Naive thymus-derived CD4-positive, alpha-beta T cell (primary cell): ENCODE measurements at places on chromosomes 6 and 20. TPM values are rescaled to one million over a fixed set of nuclear protein-coding genes. Genes with fewer than 3 reads are reported as not detected.

LRRN4 gene
- not detected for total RNA-seq

SYCP2L gene
- not detected for total RNA-seq

SLA2 gene
- 28.3 TPM for total RNA-seq

EYS gene
- not detected for total RNA-seq

DNA sequence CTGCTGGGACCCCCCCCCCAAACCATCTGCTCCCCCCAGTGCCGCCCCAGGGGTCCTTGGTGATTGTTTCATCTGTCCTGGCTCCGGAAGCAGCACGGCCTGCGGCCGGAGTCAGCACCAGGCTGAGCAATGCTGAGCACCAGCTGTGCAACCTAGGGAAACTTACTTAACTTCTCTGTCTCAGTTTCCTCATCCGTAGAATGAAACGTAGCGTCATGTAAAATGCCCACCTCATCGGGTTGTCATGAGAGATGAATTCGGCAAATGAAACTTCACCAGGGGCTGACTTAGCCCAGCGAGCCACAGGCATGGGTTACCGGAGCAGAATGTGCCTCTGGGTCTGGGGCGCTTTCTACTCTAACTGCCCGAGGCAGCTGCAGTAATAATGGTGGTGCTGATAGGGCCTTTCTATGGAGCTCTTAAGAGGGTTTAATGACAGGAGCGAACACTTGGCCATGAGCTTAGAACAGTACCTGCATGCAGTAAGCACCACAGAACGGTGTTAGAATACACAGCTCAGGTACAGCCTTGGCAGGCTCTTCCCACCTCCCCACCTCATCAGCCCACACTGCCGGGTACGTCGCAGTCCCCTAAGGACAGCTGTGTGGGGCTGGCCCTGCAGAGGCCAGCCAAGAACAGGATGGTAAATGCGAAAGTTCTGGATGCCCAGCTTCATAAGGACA lies 1.7 kb downstream of the THBS2 start:
- H3K4me3 ChIP-seq = no peak overlapping the region
- no peak for DNase-seq
- H3K27ac ChIP-seq = no peak overlapping the region
- no peaks in the 10 kb centered on the region for H3K36me3 ChIP-seq

GRCh38 chr20:58287638-58288037 lies 21.9 kb upstream of the RAB22A start:
- H3K4me1 ChIP-seq = no peaks in the 10 kb centered on the region
- H3K27me3 ChIP-seq = no peaks in the 10 kb centered on the region
- no peak overlapping the region for H3K27ac ChIP-seq
- H3K36me3 ChIP-seq = peaks cover 11% of the 10 kb centered on the region
- DNase-seq = no peak

GRCh38 chr6:107600936-107601335 lies 111.0 kb downstream of the SOBP start:
- no peaks in the 10 kb centered on the region for H3K27me3 ChIP-seq
- H3K4me3 ChIP-seq = no peak overlapping the region
- no peak for DNase-seq
- H3K4me1 ChIP-seq = no peaks in the 10 kb centered on the region

DNA sequence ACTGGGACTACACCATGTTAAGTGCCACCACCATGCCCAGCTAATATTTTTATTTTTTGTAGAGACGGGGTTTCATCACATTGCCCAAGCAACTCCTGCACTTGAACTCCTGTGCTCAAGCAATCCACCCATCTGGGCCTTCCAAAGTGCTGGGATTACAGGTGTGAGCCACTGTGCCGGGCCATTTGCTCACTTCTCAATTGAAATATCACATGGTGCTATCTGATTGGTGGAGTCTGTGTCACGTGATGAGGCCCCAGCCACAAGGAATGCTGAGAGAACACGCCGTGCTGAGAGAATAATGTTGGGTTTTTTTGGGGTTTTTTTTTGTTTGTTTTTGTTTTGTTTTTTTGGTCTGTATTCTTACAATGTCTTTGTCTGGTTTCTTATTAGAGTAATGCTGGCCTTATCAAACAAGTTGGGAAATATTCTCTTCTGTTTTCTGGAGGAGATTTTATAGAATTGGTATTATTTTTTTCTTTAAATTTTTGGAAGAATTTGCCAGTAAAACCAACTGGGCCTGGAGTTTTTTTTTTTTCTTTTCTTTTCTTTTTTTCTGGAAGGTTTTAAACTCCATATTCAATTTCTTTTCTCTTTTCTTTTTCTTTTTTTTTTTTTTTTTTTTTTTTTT lies 183.2 kb upstream of the KCNG1 start:
- no peak for DNase-seq
- H3K27me3 ChIP-seq = no peaks in the 10 kb centered on the region
- H3K27ac ChIP-seq = no peak overlapping the region
- no peak overlapping the region for H3K4me3 ChIP-seq
- no peaks in the 10 kb centered on the region for H3K36me3 ChIP-seq
- no peaks in the 10 kb centered on the region for H3K4me1 ChIP-seq

- no peaks in the 10 kb centered on the region for H3K36me3 ChIP-seq
- H3K27me3 ChIP-seq = no peaks in the 10 kb centered on the region
- H3K4me3 ChIP-seq = no peak overlapping the region
- no peak overlapping the region for H3K27ac ChIP-seq
- H3K4me1 ChIP-seq = no peaks in the 10 kb centered on the region
Measured at GRCh38 chr6:48747040-48747439, 636.0 kb upstream of the PTCHD4 start.
